ENCODE measurements at places on chromosomes 1 and 21.

GRCh38 chr1:96927125-96927524, 205.5 kb downstream of the PTBP2 start:
- no peak for DNase-seq

GRCh38 chr1:7389201-7389905, 381.7 kb upstream of the VAMP3 start:
- no peak for DNase-seq

DNA sequence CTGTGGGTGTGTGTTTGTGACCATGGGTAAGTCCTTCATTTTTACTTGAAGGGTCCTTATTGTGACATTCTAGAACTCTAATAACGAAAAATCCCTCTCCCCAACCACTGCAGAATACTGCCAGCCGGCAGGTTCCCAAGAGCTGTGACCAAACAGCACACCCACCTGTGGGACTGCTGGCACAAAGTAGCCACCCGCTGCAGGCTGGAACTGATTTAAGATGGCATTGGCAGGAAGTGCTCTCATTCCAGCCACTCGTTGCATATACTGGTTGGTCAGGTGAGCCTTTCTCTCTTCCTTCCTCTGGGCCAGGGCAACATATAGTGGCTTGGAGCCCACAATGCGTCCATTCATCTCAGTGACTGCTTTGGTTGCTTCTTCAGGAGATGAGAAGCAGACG, 11.6 kb downstream of the PABPC4 start:
- DNase-seq: no peak

- no peak for DNase-seq
Measured at GRCh38 chr1:2921970-2922686, 99.1 kb upstream of the ACTRT2 start.

DNA sequence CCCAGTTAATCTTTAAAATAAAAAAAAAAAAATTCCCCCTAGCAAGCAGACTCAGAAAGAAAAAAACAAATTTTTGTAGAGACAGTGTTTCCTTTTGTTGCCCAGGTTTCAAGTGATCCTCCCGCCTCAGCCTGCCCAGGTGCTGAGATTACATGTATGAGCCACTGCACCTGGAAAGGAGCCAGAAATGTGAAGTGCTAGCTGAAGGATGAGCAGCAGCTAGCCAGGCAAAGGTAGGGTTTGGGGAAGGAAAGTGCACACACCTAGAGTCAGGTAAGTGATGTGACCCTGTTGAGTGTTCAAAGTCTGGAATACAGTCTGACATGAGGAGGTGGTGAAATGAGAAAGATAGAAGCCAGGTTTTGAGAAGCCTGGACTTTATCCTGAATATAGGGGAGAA, 1.7 kb downstream of the AKR1A1 start:
- DNase-seq: no peak

- DNase-seq: no peak
Measured at GRCh38 chr21:37748351-37748750, 167.9 kb downstream of the KCNJ6 start.

DNA sequence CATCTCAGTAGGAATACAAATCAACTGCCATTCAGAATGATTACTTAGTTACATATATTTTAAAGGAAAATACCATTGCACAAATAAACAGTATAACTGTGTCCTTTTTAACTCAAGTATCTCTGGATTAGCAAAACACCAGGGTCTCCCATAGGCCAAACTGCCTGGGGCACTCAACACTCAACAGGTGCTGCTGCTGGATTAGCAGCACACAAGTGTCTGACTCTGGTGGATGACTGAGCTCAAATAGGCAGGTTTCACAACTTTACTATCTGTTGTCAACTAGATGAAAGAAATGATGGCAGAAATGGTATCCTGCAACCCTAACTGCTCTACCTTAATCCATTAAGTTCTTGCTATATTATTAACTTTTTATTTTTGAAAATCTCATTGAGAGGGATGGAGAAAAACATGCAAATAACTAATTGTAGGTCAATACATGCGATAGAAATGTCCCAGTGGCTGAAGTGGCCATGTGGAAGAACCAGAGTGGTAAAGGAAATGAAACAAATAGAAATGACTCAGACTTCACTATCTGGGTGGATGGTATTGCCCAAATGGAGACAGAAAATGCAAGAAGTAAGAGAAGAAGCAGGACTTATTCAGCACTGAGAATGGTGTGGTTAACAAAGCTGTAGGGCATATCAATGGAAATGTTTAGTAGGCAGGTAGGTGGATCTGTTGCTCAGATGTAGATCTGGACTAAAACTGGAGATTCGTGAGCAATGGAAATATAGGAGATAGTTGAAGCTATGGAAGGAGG, 90.8 kb upstream of the CCDC190 start:
- DNase-seq: no peak

DNA sequence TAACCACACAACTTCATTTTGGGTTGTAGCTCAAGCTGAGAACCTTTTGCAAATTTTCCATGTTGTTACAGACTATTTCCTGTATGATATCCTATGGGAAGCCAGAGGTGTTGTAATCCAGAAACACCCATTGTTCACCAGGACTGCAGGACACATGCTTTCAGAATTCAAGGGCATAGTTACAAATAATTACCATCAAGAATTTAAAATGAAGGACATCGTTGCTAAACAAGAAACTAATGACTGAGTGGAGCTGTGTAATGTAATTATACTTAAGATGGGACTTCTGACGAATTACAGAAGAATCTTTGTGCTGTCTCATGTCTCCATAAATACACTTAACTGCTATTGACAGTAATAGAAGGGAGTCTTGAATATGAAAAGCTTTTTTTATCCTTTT, 47.6 kb upstream of the HOOK1 start:
- DNase-seq: no peak

GRCh38 chr1:19341201-19342061, 29.3 kb downstream of the SLC66A1 start:
- peak; percentile 77 for DNase-seq

GRCh38 chr1:107782217-107782845, 182.6 kb downstream of the VAV3 start:
- no peak for DNase-seq

DNA sequence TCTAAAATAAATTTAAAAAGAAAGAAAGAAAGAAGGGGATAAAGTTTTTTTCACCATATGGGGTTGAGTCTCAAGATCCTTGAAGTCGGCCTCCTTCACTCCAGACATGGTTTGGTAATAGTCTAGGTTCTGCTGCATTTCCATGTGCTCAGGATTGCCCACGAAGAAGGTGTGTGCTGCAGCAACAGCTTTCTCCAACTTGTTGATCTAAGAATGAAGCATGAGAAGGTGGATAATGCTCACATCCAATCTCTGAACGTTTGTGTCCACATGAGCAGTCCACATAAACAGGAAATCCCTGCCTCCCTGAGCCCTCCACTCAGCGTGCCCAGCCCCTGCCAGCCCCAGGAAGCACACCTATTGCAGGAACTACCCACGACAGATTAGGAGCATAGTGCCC, 4.6 kb downstream of the P3H1 start:
- DNase-seq: no peak

DNA sequence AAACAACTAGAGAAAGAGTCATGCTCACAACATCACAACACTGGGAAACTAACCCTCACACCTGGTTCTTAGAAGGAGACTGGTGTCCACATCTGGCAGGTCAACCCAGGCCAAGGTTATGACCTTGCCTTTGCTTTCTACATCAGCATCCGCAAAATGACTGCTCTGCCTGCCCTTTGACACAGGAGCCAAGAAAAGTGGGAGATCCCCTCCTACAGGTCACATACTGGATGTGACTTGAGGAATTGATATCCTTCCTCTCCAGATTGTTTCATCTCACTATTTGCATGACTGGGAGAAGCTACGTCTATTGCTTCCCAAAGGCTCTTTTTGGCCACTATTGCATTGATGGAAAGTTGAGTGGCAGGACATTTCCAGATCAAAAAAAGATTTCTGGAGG, 115.5 kb downstream of the MIS18A start:
- DNase-seq: no peak

DNA sequence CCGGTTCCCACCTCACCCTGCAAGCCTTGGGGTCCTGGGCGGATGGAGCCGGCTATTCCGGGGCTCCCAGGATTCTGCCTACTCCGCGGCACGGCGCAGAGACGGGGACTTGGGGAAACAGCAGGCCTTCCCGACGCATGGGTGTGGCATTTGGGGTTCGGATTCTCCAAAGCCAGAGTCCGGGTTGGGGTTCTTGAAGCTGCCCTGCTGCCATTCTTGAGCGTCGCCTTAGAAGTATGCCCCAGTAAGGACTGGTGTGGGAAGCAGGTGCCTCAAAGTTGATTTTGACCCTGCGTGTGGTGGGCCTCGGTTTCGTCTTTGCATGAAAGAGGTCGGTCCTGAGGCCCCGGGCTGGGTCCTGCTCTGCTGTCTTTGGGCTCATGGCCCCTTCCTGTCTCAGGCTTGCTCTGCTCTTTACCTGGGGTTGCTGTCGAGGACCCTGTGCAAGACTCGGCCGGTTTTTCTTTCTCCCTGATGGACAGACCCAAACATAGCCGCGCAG, 696 bp downstream of the GUK1 start:
- no peak for DNase-seq

GRCh38 chr1:160996178-160996577, 24.8 kb downstream of the F11R start:
- no peak for DNase-seq

GRCh38 chr21:46666941-46667740, 31.7 kb downstream of the PRMT2 start:
- DNase-seq: no peak

- no peak for DNase-seq
Measured at GRCh38 chr1:183804387-183804786, 533 bp upstream of the RGL1 start.

DNA sequence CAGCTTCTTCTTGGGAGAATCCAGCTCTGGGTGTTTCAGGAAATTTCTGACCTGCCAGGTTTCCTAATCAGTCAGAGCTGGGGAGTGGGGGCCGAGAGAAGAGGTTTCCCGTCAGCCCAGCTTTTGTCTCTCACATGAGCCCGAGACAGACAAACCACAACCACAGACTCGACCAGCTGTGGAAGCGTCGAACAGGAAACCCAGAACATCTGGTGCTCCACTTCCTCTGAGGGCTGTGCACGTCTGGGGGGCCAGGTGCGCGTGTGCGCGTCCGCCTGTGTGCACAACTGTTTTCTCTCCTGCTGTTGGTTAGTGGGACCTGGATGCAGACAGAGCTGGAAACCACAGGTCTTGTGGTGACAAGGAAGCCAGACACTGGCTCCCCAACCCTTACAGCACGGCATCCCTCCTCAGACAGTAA, 113.0 kb upstream of the SLC25A33 start:
- peak; percentile 59 for DNase-seq

GRCh38 chr1:248757784-248758195, 2.2 kb upstream of the LYPD8 start:
- no peak for DNase-seq

DNA sequence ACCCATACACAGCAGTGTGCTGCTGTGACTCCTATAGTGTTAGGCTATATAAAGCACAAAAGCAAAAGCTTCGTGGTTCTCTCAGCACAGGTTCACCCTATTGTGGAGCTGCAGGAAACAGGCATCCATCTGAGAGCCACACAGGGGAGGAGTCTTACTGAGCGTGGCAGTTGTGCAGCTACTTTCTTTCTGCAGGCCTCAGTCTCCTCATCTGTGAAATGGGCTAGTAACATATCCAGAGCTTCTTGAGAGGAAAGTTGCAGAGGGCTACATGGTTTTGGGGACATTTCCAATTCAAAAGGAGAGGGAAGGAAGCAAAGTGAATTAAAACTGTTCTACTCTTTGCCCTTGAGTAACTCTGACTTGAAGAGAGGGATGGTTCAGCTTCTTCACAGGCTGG, 142.0 kb downstream of the FOXD2 start:
- DNase-seq: no peak

DNA sequence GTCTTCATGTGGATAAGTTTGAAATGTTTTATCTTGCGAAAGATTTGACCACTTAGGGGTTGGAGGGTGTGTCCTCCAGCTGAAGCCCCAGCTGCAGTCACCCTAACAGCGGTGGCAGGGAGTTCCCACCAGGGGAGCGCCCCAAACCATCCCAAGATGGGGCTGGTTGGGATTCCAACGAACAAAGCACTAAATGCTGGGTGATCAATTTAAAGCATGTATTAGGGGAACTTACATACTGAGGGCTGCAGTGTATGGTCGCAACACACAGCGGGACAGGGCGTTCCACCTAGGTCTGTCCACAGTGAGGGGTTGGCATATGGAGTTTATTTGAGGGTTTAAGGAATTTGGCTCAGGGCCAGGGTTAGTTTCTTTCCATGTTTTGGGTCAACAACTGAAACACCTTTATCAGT, 26.3 kb downstream of the SLC37A1 start:
- DNase-seq: no peak

GRCh38 chr1:55420929-55421716, 206.0 kb upstream of the USP24 start:
- no peak for DNase-seq

- DNase-seq: no peak
Measured at GRCh38 chr1:51567653-51568052, 48.6 kb upstream of the EPS15 start.

- no peak for DNase-seq
Measured at GRCh38 chr1:109243860-109244552, 5.3 kb upstream of the CELSR2 start.

GRCh38 chr1:10625076-10625475, 150.3 kb downstream of the PEX14 start:
- DNase-seq: no peak

DNA sequence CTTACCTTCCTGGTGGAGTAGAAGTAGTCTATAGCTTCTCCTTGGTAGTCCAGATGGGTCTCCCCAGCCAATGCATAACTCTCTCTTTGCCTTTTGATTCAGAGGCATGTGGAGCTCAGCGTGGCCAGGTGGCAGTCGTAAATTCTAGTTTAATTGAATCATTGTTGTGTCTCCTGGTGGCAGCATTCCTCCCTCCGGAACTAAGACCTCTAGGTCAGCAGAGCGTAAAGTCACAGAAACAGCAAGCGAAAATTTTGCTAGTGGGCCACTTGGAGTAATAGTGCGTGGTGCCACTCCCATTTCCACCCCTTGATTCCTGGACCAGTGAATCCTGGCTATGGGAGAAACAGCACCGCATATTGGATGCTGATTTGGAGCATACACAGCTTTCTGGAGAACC, 3.9 kb upstream of the TMPRSS2 start:
- no peak for DNase-seq

- no peak for DNase-seq
Measured at GRCh38 chr1:10498231-10498630, 23.5 kb downstream of the PEX14 start.

DNA sequence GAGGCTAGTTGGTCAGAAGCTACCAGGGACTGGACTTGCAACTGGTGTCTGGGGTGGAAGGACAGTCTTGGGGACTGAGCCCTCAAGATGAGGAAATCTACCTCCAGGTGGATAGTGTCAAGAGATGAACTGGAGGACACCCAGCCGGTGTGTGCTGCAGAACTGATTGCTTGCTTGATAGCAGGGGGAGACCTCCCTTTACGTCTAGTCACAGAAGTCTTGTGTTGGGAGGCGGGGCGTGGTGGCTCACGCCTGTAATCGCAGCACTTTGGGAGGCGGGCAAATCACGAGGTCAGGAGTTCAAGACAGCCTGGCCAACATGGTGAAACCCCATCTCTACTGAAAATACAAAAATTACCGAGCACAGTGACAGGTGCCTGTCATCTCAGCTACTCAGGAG, 4.9 kb downstream of the RCC2 start:
- no peak for DNase-seq
